ENCODE measurements at places on chromosomes 7 and 10. TPM values are rescaled to one million over a fixed set of nuclear protein-coding genes. Genes with fewer than 3 reads are reported as not detected.

Gene HKDC1
- total RNA-seq: under 0.01 TPM

Gene FXYD4
- total RNA-seq: not detected

Gene IFIT1B
- total RNA-seq: not detected

Gene GIMAP1
- not detected for total RNA-seq

Gene BHLHA15
- not detected for total RNA-seq

Gene PRPF18
- 28.9 TPM for total RNA-seq

Gene C10orf67
- total RNA-seq: 0.44 TPM

Data from smooth muscle cell of trachea (primary cell).